ENCODE measurements at places on chromosomes 6 and 20.

- DNase-seq: no peak
These were observed 216.5 kb downstream of the TFAP2C start for GRCh38 chr20:56845546-56846086.

DNA sequence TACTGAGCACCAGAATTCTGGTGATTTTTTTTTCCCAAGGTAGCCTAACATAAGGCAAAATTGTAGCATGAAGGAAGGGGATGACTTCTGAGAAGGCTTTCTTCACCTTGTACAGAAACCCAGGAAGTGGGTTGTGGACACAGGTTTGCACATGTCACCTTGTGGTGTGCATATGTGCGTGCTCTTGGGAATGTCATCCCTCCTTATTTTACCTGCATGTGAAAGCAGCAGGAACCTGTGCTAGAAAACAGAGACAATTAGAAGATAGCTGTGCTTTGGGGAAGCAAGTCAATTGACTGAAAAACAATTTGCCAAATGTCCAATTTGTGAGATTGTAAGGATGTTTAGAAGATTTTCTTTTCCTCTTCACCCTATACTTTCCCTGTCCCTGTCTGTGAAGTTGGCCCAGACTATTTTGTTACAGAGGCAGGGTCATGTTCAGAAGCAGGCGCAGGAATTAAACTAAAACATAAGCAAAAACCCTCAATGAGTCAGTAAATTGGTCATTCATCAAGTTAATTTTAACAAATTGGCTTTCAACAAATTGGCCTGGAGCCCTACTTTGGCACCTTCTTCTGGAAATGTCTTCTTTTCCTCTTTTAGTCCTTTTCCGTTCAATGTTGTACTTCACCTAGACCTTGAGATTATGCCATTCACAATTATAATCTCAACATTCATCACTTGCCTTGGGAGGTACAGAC, 261.2 kb downstream of the ADGB start:
- DNase-seq: no peak

DNA sequence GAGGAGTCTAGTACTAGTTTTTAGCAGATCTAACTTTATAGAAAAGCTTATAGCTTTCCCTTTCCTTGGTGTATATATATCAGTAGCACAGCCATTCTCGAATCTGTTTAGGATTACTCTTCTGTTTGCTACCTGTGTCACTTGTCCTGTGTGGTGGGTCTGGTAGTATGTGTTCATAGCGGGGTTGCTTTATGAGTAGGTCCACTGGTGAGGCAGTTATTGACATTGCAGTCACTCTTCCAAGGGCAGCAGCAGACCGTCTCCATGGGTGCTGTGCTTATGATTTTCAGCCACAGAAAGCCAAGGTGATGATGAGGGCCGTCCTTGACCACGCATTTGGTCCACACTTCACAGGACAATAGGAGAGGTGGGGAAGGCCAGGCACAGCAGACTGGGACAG, 171.5 kb downstream of the CDKAL1 start:
- DNase-seq: no peak

- no peak for DNase-seq
These were observed 61.5 kb upstream of the STXBP5 start for GRCh38 chr6:147142684-147143245.

DNA sequence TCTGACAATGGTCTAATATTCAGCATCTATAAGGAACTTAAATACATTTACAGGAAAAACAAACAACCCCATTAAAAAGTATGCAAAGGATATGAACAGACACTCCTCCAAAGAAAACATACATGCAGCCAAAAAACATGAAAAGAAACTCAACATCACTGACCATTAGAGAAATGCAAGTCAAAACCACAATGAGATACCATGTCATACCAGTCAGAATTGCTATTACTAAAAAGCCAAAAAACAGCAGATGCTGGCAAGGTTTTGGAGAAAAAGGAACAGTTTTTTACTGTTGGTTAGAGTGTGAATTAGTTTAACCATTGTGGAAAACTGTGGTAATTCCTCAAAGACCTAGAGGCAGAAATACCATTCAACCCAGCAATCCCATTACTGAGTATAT, 339.0 kb upstream of the ADGRB3 start:
- no peak for DNase-seq

- peak; percentile 35 for DNase-seq
These were observed 107.8 kb downstream of the ZFP64 start for GRCh38 chr20:52083627-52084232.

DNA sequence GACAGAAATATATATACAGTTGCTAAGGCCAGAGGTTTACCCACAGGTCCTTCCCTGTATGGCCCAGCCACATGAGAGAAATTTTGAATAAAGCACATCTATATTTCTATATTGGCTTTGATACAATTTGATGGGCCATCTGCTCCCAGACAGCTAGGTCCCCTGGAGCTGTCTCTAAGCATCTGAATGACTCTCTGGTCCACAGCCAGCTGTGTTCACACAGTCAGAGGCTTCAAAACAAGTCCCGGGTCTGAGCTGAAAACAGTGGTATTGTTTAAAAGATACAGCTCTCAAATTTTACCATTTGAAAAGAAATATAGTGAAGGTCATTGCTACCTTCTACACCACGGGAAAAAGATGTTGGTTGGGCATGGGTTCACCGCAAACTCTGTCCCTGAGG, 161.1 kb downstream of the SLC35B3 start:
- no peak for DNase-seq

DNA sequence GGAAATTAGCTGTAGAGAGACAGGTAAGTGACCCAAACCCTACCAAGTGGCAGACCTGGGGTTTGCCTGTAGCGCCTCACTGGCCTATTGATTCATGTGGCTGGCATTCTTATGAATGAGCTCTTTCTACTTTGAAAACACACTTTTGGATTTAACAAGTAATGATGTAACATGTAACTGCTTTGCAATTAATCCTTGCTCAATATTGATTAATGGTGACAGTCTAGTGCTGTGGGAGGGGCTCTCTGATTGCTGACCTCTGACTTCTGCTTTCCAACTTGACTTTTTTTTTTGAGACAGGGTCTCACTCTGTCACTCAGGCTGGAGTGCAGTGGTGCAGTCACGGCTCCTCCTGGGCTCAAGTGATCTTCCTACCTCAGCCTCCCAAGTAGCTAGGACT, 82.7 kb downstream of the TIAM2 start:
- no peak for DNase-seq

GRCh38 chr20:47711046-47711752, 74.1 kb downstream of the SULF2 start:
- DNase-seq: no peak

GRCh38 chr6:114339706-114340105, 3.1 kb downstream of the HS3ST5 start:
- DNase-seq: no peak

DNA sequence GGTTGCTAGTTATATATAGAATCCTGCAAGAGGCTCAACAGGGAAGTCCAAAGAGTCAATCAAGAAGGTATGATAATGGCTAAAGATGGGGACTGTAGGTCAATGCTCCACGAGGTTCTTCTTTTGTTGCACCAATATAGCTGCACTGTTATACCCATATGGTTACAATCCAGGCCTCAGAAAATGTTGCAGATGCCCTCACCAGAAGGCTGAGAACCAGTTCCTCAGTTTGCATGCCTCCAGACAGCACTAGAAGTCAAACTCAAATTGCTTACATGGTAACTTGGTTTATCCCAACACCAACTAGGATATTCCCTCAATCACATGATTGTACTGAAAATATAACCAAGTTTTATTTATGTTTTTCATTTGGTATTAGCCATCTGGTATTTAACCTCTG, 12.1 kb downstream of the EEF1A1 start:
- no peak for DNase-seq

DNA sequence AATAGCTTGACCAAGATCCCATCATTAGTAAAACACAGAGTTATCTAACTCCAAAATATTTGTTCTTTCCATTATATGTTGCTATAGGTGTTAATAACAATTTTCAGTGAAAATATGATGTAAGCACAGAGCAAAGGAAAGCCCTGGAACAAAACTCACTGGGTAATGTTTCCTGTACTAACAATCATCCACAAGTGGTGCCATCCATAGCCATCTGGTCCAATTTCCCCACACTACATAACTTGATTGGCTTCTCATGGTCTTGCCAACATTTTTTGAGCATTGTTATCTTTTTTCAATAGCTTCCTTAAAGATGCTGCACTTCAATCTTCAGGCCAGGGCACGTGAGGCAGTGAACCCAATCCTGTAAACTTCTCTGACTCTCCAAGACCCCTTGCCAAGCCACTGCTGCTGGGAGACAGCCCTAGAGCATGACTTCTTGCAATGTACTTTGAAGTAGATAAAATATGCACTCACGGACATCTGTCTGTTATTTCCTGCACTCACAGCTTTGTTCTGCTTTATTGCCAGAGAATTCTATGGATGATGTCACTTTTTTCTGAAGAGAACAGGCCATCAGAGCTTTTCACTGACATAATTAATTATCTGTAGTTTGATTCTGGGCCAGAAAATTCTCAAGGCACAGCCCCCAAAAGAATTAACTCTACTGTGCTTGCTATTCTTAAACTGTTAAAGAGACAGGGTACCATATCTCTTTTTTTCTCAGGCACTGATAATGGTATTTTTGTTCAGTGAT, 97.5 kb upstream of the TMEM30A start:
- DNase-seq: peak; percentile 5

DNA sequence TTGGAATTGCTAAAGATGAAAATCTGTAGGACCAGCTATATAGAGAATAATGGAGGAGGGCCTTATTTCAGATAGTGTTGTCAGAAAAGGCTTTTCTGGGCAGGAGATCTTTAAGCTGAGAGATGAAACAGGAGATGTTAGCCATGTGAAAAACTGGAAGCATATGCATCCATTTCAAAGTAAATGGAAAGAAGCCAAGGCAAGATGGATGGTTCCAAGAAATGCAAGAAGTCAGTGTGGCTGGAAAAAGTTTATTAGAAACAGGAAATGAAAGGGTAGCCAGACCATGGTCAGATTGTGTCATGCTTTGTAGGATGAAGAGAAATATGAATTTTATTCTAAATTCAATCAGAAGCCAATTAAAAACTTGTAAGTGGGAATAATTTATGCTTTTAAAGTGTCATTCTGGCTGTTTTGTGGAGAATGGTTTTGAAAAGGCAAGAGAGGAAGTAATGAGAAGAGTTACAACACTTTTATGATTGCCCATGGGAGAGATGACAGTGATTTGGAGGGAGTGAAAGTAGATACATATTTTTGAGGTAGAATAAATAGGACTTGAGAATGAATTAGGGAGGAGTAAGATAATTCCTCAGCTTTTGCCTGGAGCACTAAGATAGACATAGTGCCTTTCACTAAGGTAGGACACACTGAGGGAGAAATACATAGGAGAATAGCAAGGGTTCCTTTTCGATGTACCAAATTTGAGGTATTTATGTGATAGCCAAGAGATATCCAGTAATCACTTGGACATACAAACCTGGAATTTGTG, 620.1 kb downstream of the HTR1B start:
- no peak for DNase-seq

DNA sequence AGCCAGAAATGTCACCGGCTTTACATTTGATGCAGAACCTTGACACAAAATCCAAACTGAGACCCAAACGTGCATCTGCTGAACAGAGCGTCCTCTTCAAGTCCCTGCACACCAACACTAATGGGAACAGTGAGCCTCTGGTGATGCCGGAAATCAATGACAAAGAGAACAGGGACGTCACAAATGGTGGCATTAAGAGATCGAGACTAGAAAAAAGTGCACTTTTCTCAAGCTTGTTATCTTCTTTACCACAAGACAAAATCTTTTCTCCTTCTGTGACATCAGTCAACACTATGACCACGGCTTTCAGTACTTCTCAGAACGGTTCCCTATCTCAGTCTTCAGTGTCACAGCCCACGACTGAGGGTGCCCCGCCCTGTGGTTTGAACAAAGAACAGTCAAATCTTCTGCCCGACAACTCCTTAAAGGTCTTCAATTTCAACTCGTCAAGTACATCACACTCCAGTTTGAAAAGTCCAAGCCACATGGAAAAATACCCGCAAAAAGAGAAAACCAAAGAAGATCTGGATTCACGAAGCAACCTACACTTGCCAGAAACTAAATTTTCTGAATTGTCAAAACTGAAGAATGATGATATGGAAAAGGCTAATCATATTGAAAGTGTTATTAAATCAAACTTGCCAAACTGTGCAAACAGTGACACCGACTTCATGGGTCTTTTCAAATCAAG, 108.4 kb downstream of the RTN4IP1 start:
- DNase-seq: no peak

GRCh38 chr6:148869585-148869984, 122.8 kb downstream of the UST start:
- no peak for DNase-seq

DNA sequence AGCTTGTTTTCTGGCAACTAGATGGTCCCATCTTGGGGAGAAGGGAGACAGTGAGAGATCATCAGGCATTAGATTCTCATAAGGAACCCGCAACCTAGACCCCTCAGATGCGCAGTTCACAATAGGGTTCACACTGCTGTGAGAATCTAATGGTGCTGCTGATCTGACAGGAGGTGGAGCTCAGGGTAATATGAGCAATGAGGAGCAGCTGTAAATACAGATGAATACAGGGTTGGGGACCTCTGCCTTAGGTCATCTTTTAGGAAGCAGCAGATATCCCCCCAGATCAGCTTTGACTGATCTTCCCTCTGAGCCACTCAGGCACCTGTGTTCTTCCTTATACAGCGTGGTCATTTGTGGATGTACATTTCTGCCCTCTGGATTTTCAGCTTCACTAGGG, 63.4 kb downstream of the SMOC2 start:
- no peak for DNase-seq

GRCh38 chr20:32920066-32920465, 61.3 kb downstream of the EFCAB8 start:
- DNase-seq: no peak

GRCh38 chr6:138978229-138978628, 9.8 kb downstream of the REPS1 start:
- DNase-seq: no peak

GRCh38 chr6:108024427-108025073, 50.0 kb downstream of the OSTM1 start:
- no peak for DNase-seq

DNA sequence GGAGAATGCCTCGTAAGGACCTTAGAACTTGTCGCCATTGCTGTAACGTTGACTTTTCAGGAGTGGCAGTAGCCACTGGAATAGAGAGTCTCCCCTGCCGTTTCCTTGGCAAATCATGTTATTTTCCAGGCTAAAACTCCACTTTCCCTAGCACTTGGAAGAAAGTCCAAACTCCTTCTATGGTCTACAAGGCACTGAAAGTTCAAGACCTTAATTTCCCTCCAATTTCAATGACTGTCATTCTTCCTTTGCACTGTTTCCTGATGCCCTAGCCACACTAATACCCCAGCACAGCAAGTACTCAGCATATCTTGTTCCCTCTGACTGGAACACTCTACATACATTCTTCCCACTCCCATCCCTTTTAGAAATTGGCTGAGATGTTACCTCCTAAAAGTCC, 1.8 kb upstream of the TBPL1 start:
- no peak for DNase-seq

GRCh38 chr6:167787896-167788562, 38.7 kb upstream of the AFDN start:
- DNase-seq: no peak

- DNase-seq: peak; percentile 56
These were observed 154.2 kb upstream of the QKI start for GRCh38 chr6:163260111-163260895.

DNA sequence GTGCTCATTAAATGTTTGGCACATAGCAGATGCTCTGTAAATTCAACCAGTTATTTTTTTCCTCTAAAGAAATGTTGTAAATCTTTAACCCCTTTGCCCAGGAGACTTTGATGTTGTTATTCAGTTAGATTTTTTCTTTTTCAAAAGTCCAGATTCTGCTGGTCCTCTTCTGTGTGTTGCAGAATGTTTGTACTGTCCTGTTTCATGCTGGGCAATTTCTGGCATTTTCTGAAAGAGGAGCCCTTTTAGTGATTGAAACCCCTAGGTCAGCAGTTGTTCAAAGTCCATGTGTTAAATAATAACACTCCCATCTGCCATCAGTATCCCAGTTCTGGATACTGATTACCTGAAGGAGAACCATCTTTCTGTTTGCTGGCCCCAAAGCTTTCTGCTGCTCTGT, 1.3 kb upstream of the SLC17A1 start:
- DNase-seq: no peak
